ENCODE measurements at places on chromosomes 7 and 10. TPM values are rescaled to one million over a fixed set of nuclear protein-coding genes. Genes with fewer than 3 reads are reported as not detected.

DNA sequence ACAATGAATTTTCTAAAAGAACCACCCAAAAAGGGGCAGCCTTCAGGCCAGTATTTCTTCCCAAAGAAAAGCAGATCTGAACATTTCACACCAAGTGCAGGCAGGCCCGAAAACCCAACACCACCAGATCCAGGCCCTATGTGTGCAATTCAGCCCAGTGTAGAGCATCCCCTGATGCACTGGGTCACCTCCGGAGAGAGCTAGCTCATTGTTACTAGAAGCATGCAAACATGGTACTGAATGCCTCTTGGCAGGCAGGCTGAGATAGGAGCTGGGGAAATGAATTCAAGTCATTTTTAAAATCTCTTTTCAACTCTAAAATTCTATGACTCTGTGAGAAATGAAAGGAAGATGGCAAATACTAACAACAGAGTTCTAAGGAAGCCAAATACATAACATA, 174.8 kb downstream of the ELMO1 start:
- DNase-seq, result no peak

- peak; percentile 79 for DNase-seq
Measured at GRCh38 chr7:38107486-38107893, 70.6 kb upstream of the STARD3NL start.

GRCh38 chr10:21003240-21003822, 106.2 kb upstream of the NEBL start:
- no peak for DNase-seq

DNA sequence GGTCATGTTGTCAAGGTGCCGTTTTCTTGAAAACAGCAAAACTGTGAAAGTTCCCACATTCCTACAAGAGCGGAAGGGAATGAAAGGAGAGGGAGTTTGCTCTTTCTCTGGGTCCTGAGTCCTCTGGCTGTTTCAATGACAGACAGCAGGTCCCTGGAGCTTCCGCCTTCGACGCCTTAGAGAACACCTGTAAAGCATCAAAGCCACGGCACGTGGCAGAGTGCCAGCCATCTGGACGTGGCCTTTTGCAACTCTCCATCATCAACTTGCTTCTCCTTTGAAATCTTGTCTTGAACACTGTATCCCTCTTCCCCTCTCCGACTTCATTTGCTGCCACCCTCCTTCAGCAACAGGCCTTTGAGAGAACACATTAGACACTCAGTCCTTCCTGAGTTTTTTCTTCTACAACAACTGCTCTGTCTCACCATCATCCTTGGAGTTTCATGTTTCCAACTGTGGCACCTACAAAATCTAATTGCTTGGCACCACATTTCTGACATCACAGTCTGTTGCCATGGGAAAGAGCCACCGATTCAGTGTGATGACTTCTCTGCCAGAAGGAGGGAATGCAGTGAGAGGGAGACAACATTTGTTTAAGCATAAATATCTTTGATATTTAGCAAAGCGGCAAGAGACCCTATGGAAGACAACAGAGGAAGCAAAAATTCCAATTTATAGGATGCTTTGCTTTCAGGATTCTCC, 204.9 kb upstream of the PTER start:
- no peak for DNase-seq

AP3M1 gene
- total RNA-seq, result 38.6 TPM

- no peak for DNase-seq
Measured at GRCh38 chr7:144484445-144484844, 81.0 kb upstream of the NOBOX start.

SAMD9L gene
- 6.5 TPM for total RNA-seq

GRCh38 chr10:11282156-11282555, 264.5 kb downstream of the CELF2 start:
- DNase-seq, result no peak

ZNF438 gene
- 17.8 TPM for total RNA-seq

All from testis (tissue), 5 donors.